ENCODE measurements at places on chromosomes 1 and 21.
A peak's percentile ranks its signal among the peaks of the same experiment; 100 is the strongest.

GRCh38 chr1:230139315-230139714, 72.3 kb downstream of the GALNT2 start:
- no peak for DNase-seq

DNA sequence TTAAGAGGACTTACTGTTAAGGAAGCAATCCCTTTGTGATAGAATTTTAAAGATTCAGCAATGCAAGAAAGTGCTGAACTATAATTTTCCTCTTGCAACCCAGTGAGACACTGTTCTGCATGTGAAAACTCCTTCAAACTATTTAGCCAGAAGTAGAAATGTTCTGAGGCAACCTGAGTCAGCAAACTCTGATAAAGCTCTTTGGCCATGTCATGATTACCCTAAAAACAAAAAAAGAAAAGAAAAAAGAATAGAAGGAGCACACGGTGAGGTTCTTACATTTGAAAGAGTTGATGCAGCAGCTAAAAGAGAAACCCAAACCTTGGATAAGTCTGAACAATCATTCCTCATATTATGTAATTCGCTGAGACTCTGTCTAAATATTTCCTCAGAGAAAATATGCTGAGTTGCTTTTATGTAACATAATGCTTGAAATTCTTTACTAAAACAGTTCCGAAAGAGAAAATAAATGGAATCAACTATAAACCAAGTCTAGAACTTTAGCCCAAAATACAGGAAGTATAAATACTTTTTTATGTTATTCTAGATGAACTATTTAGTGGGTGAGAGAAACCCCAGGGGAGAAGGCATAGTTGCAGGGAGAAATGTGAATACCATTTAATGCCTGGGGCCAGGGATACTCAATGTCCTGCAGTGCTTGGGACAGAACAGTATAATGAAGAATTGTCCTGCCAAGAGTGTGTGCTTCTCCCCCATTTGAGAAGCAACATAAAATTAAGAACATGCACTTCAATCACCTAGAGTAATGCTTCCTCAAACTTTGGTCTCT, 60.0 kb downstream of the INTS7 start:
- DNase-seq, result no peak

- DNase-seq, result peak; percentile 80
These were observed at the start of gene CENPS for GRCh38 chr1:10430216-10431069. Gene CENPS (plus strand): TSS chr1:10430433. CDS start chr1:10430518, 85 bp downstream.

DNA sequence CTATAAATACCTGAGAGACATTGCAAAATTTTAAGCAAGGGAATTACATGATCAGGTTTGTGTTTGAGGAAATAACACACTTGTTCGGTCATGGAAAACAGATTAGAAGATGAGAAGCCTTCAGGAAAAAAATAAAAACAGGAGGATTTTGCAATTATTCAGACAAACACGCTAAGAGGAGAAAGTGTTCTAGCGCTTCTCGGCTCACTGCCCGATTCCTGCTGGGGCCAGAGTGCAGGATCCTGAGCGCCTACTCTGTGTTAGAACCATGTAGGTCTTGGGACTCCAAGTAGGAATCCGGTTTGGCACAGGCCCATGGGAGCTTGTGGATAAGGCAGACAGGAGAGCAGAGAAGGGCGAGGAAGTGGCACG, 8.1 kb upstream of the PRELP start:
- DNase-seq, result no peak

DNA sequence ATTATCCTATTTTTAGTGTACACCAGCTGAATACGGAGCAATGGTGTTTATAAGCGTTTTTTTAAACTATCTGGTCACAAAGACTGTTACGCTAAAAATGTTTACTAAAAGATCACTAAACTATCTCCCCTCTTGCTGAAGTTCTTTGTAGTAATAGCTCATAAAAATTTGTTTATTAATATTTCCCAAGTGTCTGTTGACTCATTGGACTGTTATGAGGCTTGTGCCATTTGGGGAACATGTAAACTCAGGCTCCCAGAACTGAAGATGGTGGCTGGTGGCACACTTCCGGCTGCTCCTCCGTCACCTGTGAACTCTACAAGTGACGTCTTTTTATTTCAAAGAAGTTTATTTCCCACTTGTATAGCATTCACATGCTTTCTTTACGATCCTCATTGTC, 46.3 kb downstream of the AIDA start:
- no peak for DNase-seq

- no peak for DNase-seq
These were observed 19.8 kb upstream of the ABCD3 start for GRCh38 chr1:94398356-94398755.

DNA sequence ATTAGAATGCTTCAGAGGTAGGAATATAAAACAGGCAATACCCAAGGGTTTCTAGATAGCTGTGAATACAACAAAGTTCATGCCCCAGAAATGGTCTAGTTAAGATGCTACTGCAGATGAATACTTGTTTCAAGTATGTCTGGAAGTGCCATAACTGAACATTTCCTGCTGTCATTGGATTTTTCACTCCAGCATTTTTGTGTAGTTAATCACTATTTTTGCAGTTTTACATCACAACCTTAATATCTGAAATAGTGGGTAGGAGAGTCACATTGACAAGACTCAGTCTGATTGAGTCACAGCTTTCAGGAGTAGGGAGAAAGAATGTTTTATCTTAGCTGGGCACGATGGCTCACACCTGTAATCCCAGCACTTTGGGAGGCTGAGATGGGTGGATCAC, 126.4 kb upstream of the C1orf21 start:
- DNase-seq, result no peak

DNA sequence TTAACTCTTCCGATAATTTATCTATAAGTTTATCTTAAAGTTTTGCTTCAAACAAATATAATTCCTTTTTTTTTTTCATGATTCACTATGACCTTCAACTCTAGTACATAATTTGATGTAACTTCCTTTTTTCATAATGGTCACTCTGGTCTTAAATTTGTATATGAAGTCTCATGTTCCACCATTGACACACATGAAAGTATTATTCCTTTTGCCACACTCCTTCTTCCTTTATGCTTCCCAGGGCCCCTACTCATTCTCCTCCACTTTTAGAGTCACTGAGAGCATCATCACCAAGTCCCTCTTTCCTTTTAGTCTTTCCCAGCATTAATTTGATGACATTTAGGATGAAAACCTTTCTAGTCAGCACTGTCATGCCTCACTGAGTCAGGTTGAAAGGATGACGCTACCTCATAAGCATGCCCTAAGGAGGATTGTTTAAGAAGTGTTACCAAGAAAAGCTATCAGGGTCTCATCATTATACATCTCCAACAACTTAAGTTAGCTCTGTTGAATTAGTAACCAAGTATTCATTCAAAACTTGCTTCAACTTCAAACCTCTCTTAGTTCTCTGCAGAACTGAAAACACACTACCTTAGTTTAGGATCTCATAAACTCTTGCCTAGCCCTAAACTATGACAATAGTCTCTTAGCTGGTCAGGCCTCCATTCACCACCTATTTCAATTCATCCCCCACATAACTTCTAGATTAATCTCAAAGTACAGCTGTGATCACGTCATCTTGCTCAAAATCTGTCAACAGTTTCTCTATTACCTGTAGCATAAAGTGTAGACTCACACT, 14.5 kb downstream of the AUNIP start:
- no peak for DNase-seq

DNA sequence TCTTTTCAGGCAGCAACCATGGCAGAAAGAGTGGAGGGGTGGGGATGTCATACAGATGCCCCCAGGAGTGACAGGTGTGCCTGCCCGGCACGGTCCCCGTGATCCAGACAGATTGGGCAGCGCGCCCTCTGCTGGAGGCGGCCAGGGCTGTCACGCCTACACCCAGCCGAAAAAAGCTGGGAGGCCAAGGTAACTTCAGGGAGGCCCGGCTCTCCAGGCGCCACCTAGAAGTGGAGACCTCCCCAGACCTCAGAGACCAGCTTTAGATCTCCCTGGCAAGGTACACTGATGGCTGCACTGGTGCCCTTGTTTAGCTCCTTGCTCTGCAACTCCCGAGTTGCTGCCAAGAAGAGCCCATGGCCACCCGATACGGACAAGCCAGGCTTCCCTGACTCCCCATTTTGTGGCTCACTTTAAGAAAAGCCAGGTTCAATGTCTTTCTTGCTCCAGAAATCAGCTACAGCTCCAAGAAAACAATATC, 6.6 kb downstream of the GOLT1A start:
- peak; percentile 37 for DNase-seq

DNA sequence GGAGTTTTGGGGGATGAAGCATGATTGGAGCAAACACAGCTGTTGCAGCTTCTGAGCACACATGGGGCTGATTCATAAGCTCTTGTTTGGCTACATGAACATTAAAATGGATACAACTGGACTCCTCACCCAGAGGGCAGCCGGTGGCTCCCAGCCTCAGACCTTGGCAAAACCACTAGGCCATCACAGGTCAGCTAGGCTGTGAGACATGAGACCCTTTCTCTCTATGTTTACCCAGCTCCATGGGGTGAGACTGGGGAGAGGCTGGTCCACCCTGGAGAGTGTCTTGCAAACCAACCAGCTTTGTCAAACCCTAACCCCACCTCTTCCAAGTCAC, 388.7 kb downstream of the PTPRU start:
- no peak for DNase-seq

DNA sequence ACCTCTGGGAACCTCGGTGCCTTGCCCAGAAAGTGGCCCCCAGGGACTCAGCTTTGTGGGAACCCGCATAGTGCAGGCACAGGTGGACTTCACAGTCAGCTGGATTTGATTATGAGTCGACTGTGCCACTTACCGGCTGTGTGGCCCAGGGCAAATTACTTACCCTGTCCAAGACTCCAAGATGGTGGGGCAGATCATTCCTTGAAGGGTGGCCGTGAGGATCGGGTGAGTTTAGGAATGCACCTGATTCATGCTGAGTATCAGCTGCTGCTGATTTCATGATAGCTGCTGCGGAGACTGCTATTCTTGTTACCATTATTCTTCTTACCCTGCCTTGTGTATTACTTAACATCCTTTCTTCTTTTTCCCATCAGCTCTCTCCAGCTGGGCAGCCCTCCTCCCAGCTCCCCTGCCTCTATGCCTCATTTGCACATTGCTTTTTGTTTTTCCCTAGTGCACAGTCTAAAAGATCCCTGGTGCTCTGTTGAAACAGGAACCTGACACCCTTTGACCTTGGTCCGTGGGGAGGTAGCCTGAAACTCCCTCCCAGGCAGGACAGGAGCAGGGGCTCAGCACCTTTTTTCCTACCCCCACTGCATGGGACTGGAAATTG, 40.5 kb upstream of the FHAD1 start:
- DNase-seq, result no peak

- no peak for DNase-seq
These were observed 545.4 kb downstream of the ADGRL2 start for GRCh38 chr1:82346141-82346540.

DNA sequence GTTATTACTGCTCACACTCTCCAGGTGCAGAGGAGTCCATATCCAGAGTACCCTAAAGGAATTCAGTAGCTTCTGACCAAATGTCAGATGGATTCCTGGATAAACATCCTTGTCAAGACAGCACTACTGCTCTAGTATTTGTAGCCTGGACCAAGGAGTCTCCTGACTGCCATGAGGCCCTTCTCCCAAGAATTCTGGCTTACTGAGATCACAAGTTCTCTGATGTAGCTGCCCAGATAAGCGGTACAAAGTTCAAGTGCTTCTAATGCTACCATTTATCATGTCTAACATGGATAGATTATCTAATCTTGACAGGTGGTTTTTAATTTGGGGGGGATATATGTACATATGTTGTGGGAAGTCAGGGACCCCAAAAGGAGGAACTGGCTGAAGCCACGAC, 196.6 kb upstream of the HMCN1 start:
- no peak for DNase-seq

DNA sequence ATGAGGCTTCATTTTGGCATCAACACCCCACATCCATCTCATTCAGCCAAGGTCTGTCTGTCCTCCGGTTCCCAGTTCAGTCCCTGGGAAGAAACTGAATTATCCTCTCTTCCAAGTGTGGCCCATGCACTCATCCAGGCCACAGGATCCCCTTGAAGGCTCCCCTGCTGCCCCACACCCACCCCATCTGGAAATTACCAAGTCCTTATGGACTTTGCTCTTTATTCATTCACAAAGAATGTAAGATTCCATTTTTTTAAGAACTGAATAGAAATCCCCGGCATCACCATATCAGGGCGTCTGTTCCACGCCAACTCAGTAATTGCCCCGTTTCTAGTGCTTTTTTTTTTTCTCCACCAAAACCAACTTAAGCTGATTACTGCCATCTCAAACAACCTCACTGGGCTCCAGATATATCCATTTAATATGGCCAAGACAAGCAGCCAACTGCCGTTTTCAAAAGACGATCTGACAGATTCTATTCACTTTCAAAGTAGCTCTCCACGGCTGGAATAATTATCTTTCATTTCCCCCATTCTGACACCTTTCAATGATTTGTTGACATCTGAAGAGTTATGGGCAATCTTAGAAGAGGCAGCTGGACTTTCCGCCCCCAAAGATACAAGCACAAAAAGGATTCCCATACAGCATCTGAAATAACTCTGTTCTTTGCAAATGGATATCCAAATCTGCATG, 55.9 kb downstream of the OLIG1 start:
- no peak for DNase-seq

- no peak for DNase-seq
These were observed 131.0 kb downstream of the ROR1 start for GRCh38 chr1:63904826-63905225.

- no peak for DNase-seq
These were observed 55.4 kb downstream of the MATN1 start for GRCh38 chr1:30668024-30668423.

DNA sequence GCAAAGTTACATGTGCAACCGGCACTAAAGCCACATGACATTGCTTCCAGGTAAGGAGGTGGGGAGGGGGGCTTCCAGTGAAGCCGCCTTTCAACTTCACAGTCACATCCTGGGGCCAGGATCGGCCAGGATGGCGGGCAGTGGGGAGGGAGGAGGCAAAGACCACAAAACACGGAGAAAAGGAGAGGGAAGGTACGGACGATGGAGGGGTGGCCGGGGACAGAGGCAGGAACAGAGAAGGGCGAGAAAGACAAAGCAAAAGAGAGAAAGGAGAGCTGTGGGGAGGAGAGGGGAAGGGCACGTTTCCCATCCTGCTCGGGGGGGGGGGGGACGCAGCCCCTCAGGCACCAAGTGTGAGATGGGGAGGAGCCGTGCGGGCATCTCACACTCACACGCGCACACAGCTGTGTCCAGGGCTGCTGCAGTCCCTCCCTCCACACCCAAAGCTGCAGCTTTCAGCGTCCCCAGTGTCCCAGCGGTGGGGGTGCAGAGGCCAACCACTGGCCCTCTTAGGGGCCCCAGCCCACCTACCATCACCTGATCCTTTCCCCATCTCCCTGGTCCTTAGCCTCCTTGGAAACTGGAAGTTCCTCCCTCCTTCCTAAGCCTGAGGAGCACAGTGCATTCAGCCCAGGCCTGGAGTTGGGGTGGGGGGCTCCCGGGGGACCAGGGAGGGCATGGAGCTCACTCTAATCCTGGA, 2.4 kb downstream of the SH2D5 start:
- no peak for DNase-seq

GRCh38 chr21:27807596-27807995, 840.7 kb upstream of the ADAMTS5 start:
- no peak for DNase-seq

DNA sequence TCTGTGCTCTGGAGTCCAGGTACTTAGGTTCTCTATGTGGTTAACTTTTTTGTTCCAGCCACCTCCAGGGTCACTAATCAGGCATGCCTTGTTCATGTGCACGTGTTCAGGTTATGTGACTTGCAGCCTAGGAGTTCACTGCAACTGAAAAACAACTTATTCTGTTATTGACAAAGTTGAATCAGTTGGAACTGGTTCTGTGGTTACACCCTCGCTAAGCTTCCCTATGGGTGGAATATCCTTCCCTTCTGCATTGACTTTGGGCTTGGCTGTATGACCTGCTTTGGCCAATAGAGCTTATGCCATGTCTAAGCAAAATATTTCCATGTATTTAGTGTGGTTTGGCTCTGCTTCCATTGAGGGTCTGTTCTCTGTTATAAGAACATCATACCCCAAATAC, 66.0 kb upstream of the DNAH14 start:
- no peak for DNase-seq

- DNase-seq, result no peak
These were observed 9.2 kb upstream of the PLA2G4A start for GRCh38 chr1:186819563-186819962.

Measured in A549 (cell line).